ENCODE measurements at places on chromosomes 2 and 18.
A peak's percentile ranks its signal among the peaks of the same experiment; 100 is the strongest.

GRCh38 chr2:170523506-170523905, 191.6 kb upstream of the SP5 start:
- DNase-seq: no peak

DNA sequence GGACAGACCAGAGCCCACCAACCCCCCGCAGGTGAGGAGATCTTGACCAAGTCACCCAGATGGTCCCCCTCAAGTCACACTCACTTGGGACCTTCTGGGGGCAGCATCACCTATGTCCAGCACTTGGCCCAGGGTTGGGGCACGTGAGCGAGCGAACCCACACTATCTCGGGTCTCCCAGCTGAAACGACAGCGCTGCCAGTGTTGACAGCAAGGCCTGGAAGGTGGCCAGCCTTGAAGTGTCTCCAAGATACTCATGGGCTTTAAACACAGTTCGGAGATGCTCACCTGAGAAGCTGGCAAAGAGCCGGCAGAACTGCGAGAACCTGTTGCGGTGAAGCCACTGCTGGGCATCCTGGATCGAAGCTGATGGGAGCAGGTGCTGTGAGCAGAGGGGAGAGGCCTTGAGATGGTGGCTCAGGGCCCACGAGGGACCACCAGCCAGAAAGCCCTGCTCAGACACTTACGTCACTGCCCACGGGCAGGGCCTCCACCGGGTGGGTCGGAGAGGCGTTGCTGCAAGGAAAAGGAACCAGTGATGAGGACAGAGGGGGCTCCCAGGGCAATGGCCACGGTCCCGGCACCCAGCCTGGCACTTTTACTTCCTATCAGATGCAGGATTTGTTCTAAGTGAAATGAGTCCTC, 47.5 kb downstream of the TFCP2L1 start:
- DNase-seq: no peak

- DNase-seq: no peak
Observed at GRCh38 chr18:22250591-22250996, 81.2 kb downstream of the GATA6 start.

- no peak for DNase-seq
Observed at GRCh38 chr2:1691366-1691765, 52.9 kb downstream of the PXDN start.

GRCh38 chr2:63488118-63488713, 100.1 kb downstream of the WDPCP start:
- DNase-seq: peak; percentile 73

DNA sequence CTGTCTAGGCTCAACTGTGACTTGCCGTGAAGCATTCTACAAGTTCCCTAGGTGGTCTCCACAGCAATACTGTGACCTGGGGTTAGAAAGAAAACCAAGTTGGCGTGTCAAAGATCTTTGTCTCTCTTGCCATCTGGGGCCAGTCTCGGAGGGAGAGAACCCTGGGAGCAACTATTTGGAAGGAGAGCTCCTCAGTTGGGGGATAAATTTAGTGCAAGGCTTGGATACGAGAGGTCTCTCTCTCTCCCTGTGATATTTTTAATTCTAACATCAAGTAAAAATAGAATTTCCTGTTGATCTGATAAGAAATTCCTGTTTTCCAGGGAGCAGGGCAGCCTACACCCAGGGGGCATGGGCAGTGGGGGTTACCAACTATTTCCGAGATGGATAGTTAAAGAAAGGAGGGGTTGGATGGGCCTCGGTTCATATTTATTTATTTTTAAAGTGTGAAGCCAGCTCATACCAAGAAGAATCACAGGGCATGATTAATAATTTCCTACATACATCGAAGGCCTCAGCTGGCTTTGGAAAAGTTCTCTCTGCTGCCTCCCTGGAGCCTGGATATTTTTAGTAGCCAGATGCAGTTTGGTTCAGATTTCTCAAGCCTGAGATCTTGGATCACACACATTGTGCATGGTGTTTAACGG, 62.8 kb downstream of the EHD3 start:
- peak; percentile 63 for DNase-seq

DNA sequence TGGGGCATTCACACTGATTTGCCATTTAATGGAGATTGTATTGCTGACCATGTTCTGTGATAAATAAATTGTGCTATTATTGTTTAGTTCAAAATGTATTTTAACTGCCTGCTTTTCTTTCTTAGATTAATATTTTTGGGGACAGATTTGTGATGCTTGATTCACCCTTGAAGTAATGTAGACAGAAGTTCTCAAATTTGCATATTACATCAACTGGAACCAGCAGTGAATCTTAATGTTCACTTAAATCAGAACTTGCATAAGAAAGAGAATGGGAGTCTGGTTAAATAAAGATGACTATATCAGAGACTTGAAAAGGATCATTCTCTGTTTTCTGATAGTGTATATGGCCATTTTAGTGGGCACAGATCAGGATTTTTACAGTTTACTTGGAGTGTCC, 1.8 kb downstream of the DNAJC10 start:
- no peak for DNase-seq

GRCh38 chr18:317618-318017, 49.8 kb upstream of the THOC1 start:
- DNase-seq: no peak

DNA sequence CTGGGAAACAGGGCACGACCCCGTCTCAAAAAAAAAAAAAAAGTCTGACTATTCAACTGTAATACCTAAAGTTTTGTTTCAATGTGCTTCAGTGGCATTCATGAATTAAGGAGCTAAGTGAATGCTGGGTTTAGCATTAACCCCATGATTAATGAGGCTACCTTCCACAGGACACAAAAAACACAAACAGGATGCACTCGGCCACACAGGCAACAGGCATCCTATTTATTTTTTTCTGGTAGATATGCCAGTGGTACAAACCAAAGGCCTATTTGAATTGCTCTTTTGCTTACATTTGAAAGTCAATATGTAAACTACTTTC, 48.3 kb downstream of the CDH2 start:
- no peak for DNase-seq

DNA sequence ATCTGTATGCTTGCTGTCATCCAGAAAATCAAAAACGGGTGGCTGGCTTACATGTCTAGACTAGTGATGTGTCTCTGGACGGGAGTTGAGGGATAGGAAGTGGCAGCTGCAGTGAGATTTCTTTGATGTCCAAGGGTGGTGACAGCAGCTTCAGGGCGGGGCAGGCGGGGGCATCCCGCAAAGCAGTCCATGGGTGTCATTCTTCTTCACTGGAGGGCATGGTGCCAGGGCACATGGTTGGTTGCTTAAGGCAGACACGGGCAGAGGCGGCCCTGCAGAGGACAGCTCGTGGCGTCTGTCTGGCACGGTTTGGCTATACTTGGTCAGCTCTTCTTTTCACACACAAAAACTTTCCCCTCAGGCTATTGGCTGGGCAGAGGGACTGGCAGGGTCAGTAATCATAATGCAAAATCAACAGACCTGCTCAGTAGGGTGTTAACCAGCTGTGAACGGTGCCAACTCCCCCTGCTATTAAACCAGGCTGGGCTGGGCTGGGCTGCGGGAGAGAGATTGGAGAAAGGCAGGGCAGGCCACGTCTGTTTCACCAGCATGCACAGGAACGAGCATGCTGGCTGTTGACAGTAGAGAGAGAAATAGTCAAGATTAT, 63.7 kb downstream of the COL4A3 start:
- no peak for DNase-seq

DNA sequence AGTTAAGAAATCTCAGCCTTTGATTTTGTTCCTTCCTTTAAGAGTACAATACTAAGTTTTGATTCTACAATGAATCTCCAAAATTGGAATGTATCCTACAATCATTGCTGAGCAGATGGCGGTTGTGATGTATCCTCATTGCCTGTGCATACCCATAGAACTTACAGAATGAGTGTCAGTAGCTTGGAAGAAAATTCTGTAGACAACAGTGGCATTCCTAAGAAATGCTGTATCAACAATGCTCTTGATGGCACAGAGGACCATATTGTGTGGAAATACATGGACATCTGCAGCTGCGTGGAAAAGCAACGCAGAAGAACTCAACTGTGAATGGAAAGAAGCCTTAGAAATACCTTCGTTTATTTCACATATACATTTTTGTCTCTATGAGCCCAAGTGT, 30.2 kb downstream of the GAREM1 start:
- no peak for DNase-seq
